ENCODE measurements at places on chromosomes 12 and 14.

- no peak for DNase-seq
Measured at GRCh38 chr14:99803106-99803775, 10.0 kb downstream of the EML1 start.

- peak; percentile 27 for DNase-seq
Measured at GRCh38 chr14:24364841-24365240, 3.1 kb upstream of the NFATC4 start.

DNA sequence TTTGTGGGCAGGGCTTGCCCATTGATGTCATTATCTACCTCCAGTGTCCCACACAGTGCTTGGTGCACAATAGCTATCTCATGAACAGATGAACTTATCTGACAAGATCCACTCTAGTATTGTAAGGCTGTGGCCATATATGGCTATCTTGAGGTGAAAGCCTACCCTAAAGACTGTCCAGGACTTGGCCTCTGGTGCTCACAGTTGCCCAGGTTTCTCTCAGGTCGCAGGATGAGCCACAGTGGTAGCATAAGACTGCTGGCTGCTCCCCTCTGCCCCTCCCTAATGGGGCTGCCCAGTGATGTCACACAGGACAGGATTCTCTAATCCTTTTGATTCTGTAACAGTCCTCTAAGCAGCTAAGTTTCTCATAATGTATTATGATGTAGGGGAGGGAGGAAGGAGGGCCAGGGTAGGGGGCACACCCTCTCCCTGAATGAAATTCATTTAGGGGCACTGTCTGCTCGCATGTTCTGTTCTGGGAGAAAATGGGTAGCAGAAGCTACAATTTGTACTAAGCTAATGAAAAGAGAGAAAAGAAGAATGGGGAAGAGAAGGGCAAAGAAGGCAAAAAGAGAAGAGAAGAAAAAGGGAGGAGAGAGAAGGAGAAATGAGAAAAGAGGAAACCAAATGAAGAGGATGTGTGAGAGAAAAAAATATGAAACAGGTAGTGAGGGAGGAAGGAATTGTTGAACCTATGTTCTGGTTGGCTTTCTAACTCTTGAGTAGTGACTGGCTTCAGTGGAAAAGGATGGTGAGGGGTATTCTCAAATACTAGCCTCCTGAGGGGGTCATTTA is 3.4 kb upstream of the PPM1A start:
- DNase-seq: no peak

DNA sequence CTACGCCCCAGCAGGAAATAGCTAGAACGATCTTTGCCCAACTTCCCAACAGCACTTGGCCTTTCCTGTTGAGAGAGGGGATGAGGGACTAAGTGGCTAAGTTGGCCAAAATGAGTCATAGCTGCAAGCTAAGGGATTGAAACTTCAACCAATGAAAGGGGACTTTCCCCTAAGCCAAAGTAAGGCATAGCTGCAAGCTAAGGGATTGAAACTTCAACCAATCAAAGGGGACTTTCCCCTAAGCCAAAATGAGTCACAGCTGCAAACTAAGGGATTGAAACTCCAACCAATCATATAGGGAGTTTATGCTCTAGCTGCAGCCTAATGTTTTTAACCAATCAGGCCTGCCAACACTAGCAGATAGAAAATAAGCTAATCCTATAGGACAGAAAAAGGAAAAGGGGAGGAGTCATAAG is 100.5 kb upstream of the SSTR1 start:
- DNase-seq: no peak

GRCh38 chr14:64990296-64990695 is 3.6 kb downstream of the FNTB start:
- no peak for DNase-seq

DNA sequence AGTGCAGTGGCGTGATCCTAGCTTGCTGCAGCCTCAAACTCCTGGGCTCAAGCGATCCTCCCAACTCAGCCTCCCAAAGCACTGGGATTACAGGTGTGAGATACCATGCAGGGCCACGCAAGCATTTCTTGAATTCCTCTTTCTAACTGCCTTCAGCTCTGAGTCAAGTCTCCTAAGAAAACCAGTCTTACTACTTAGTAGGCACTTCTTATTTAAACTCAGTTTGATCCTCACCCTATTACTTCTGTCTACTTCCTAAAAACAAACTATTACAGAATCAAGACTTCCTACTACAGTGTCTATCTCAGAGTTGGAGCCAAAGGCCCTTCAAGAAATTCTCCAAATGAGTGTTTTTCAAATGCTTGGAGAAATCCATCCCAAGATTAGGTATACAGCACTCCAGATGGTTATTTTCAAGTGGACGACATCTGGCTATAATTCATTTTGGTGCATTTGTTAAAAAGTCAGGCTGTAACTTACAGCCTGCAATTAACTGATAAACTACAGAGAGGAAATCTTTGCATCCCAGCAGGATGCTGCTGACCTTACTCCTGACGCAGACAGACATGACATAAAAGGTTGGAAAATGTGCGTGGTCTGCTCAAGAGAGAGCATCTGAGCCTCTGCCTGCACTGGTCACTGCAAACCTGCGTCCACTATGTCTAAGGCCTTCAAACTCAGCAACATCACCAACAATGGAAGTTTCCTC is 34.7 kb downstream of the SSH1 start:
- DNase-seq: no peak

DNA sequence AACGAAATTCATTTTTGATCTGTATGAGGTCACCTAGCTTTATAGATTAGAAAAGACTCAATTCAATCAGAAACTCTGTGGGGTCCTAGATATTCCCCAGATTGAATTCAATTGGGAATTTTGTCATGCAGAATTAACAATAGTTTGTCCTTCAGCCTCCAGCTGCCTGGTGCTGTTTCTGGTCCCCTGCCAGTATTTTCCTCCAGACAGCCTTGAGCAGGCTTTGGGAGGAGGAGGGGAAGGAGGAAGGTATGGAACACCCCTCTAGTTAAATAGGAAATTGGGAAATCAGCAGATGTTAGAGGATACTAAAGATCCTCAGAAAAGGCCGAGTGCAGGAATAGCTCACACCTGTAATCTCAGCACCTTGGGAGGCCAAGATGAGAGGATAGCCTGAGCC is 10.6 kb downstream of the GRIP1 start:
- peak; percentile 39 for DNase-seq

DNA sequence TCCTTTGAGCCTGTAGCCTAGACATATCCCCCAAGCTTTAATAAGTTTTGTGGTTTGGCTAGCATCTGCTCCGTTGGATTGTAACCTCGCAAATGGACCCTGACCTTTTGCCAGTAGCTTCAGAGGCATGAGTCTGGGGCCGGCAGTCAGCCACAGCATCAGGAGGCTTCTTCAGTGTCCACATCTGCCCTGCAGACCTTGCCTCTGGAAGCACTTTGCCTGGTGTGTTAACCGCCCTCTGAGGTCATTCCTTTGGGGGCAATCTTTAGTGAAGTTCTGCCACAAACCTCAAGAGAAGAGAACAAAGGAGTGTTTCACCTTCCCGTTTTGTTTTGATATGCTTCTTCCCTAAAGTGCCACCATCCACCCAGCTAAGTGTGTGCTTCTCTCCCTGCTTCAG is 71.4 kb downstream of the GNS start:
- no peak for DNase-seq

DNA sequence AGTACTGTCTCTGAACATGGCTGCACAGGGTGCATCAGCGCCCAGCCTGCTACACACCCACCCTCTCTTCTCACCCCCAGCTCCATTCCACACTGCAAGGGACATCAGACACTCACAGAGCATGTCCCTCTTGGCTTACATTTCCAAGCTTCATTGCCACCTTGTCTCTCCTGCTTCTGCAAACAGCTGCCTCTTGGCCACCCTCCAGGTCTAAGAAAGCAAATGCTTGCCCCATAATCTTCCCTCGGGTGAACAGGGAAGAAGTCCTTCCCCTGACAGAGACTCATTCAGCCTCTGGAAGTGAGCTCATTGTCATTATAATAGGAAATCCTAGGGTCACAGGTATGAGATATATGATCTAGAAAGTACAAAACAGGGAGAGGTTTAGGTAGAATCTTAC is 505.2 kb downstream of the RMST start:
- no peak for DNase-seq

DNA sequence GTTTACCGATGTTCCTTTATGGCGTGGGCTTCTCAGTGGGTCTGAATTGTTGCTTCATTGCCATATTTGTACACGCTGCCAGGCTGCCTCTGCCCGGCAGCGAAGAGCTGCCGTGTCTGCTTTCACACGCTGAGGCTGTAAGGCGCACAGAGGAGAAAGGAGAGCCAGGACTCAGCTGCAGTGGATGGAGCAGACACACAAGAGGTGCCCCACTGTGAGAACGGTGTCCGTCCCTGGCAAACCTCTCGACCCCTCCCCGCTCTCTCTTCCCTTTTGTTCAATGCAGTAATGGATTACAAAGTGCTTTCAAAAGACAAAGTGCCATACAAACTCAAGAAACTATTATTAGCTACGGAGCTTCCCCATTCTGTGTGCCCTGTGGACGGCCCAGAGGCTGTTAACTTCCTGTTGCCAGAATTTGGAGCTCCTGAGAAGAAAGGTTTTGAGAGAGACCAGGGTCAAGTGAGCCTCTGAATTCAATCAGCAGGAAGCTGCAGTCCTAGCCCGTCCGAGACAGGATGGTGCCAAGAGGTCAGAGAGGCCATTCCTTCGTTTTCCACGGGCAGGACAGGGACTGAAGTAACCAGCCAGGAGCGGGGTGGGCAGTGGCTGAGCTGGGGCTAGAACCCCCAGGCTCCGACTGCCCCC is 15.8 kb downstream of the CCND2 start:
- DNase-seq: no peak

DNA sequence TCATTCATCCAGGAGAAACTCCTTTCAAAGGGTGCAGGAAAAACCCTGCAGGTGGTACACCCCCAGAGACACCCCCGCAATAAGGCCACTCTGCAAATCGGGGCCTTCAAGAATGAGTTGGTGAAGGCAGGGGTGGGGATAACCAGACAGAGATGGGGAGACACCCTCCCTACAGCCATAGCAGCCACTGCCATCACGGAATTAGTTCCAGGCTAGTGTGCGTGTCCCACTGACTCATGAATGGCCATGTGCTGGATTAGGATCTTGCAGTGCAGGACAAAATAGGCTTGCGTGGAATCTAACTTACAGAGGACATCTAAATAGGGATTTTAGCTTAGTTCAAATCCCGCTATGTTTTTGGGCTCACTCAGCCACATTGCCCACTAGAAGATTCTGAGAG is 37.8 kb downstream of the SPRING1 start:
- no peak for DNase-seq

DNA sequence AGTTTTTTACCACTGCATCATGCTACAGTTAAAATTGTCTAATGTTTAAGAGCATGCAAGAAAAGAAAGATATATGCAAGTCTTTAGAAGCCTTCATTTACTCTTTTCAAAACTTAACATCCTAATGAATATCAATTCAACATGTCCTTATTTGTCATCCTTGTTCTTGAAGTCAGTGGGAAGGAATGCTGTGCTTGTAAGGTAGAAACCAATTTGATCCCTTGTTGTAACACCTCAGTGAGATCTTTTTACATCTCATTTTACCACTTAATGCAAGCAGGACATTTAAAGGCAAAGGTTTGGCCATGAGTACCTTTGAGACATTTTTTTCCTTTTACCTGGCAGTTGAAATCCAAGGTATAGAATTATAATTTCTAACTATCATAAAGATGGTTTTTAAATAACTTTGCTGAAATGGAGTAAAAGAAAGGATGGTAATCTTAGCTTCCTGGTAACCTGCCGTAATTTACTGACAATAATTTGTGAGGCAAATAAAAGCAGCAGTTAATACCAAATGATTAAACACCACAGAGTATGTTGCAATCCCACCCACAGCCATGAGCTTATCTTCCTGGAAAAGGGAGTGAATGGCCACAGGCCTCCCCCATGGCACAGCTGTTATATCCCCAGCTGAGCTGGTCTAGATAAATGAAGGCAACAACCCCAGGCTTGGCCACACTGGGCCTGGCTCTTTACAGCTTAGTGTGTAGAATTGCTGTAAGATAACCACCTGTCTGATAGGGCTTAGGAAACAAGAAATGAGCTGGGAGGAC is 33.2 kb upstream of the STRN3 start:
- no peak for DNase-seq

DNA sequence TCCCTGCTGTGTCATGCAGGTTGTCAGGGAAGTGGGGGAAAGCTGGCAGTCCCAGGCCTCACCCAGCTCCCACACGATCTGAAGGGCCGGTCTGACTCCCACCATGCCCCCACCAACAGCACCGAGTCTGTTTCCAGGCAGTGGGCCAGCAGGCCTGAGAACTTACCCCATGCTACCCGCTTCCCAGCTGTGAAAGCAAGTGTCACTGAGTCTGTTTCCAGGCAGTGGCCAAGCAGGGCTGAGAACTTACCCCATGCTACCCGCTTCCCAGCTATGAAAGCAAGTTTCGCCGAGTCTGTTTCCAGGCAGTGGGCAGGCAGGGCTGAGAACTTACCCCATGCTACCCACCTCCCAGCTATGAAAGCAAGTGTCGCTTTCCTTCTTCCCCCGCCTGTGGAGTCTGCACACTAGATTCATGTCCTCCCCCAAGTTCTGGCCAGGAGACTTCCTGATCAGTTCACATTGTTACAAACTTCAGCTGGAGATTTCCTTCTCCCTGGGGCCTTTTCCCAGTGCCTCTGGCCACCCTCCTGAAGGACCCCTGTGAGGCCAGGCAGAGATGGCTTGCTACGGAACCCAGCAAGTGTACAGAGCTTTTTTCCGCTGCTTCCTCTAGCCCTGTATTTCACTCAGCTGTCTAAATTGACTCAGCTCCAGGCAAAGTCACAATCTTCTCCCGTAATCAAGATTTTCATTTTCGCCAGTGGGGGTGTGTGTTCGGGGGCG is 435.4 kb downstream of the TMTC2 start:
- DNase-seq: no peak

GRCh38 chr14:30034152-30034551 is 106.5 kb upstream of the PRKD1 start:
- no peak for DNase-seq

DNA sequence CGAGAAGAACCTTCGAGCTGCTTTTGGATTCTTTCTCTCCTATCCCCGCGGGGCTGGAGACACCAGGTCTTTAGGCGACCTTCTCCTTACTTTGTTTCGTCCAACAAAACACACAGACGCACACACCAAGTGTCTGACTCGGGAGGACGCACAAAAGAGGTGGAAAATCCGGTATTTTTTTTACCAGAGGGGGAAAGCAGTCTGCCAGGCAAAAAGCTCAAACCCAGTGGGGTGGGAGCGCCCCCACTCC is 2.1 kb downstream of the SIX4 start:
- no peak for DNase-seq

- DNase-seq: no peak
Measured at GRCh38 chr12:22971701-22972191, 346.8 kb downstream of the ETNK1 start.

GRCh38 chr14:60616461-60616959 is 32.8 kb downstream of the SIX1 start:
- DNase-seq: no peak

DNA sequence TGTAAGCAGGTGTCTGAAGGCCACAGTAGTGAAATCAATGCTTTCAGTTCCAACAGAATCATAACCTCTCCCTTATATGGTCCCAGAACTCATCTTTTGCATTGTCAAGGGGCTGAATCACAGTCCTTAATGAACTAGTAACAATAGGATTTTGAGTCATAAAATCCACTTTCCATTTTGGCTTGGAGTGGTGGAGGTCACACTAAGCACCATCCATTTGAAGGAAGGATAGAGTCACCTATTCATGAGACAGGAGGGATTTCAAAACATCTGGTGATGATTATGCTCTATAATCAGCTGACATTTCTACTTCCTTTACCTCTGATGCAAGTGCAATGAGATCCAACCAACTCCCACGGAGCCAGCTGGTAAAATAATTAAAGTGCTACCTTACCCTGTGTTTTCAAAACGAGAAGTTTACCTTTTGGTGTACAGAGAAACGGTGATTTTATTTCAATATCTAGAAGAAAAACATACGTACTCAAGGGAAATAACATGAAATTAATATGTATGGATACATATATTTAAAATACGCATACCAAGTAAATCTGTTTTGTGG is 59.1 kb downstream of the TMEM132D start:
- DNase-seq: no peak

GRCh38 chr14:100972118-100972897 is 68.8 kb upstream of the RTL1 start:
- peak; percentile 19 for DNase-seq
